ENCODE measurements at places on chromosomes 3 and 15.

DNA sequence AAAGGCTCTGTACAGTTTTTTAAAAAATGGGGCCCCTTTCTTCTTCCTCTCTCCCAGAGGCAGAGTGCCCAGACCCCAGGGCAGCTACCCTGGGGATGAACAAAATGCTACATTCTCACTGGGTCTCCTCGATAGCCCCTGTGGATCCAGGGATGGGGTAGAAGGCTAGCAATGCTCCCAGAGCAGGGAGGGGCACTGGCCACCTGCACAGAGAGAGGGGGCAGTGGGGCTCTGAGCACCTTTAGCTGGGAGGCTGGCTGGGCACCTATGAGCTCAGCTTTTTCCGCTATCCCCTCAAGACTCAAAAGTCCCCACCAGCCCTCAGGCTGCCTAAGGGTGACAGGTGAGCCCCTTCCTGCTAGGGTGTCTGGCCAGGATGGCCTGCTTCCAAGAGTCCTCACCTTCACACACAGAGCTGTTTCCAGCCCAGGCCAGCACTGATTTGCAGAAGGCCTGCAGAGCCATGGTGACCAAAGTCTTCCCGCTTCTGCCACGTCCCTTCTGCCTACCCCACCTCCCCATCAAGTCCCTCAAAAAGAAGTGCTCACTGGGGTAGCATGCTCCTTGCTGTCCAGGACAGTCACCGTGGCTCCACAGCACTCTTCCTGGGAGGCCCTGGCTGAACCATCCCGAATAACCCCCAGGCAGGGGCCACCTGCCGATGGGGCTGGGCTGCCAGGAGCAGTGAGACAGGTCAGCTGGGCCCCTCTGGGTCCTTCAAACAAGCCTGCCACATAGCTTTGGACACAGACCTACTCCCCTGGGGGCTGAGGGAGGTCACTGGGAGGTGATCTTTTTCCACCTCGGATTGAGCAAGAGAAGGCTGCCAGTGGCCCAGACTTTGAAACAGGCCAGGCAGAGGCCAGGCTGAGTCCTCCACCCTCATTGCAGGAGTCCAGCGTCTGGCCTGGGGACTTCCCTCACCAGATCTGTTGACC is 20.4 kb downstream of the BMF start:
- no peak for DNase-seq

DNA sequence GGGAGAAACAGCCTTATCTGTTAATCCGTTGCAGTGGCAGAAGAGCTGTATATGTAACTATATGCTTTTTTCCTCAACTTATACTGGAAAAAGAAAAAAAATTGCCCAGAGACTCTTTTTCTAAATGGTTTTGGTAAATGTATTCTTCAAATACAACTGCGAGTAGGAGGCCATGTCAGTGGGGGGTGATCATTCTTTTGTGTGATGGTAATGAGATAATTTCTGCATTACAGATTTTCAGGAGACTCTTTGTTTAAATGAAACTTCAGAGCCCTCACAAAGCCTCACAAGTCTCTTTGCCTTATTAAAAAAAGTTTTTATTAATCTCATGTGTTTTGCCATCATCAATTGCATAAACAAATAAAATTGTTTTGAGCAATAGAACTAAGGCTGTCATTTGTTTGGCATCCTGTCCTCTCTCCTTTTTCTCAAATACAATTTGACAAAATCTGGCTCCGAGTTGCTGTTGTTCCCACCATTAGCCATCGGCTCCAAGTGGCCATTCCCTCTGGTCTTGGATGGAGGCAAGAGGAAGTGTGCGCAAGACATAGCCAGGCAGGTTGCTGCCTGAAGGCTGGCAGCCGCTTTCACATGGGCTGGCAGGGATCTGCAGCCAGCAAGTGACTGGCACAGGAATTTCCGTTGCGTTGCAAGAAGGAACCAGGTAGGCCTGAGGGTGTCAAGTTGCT is 116.7 kb downstream of the FNDC3B start:
- DNase-seq = no peak

DNA sequence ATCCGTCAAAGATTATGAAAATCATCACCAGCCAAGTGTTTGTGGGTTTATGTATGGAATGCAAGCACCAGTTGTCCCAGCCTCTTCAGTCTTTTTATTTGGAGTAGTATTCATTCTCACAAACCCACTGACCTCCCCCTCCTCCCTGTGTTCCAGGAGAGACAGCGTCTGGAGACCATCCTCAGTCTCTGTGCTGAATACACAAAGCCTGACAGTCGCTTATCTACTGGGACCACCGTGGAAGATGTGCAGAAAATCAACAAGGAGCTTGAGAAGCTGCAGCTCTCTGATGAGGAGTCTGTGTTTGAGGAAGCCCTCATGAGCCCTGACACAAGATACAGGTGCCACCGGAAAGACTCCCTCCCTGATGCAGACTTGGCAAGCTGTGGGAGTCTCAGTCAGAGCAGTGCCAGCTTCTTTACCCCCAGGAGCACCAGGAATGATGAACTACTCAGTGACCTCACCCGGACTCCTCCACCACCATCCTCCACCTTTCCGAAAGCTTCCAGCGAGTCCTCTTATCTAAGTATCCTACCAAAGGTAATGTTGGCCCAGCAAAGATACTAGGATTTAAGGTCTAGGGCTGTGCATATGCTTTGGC is 54.2 kb downstream of the PHLDB2 start:
- no peak for DNase-seq

GRCh38 chr3:171704002-171704401 is 106.3 kb downstream of the PLD1 start:
- no peak for DNase-seq

GRCh38 chr15:43516801-43517353 is 531 bp upstream of the MAP1A start:
- DNase-seq = no peak

GRCh38 chr3:29731050-29731449 is 450.2 kb downstream of the RBMS3 start:
- DNase-seq = no peak

- DNase-seq = no peak
Observed at GRCh38 chr3:196793246-196793645, 53.6 kb downstream of the PAK2 start.

- no peak for DNase-seq
Observed at GRCh38 chr3:112508860-112509259, 9.6 kb upstream of the BTLA start.

GRCh38 chr15:97977734-97978133 is 17.2 kb downstream of the ARRDC4 start:
- no peak for DNase-seq

All from NCI-H1930 (cell line).